ENCODE measurements at places on chromosomes 1 and 21.

GRCh38 chr21:41318218-41318617 is 1.6 kb downstream of the FAM3B start:
- DNase-seq: no peak

- no peak for DNase-seq
Measured at GRCh38 chr1:86798608-86799291, 94.4 kb downstream of the SH3GLB1 start.

- no peak for DNase-seq
Measured at GRCh38 chr21:29149808-29150425, 19.5 kb downstream of the MAP3K7CL start.

DNA sequence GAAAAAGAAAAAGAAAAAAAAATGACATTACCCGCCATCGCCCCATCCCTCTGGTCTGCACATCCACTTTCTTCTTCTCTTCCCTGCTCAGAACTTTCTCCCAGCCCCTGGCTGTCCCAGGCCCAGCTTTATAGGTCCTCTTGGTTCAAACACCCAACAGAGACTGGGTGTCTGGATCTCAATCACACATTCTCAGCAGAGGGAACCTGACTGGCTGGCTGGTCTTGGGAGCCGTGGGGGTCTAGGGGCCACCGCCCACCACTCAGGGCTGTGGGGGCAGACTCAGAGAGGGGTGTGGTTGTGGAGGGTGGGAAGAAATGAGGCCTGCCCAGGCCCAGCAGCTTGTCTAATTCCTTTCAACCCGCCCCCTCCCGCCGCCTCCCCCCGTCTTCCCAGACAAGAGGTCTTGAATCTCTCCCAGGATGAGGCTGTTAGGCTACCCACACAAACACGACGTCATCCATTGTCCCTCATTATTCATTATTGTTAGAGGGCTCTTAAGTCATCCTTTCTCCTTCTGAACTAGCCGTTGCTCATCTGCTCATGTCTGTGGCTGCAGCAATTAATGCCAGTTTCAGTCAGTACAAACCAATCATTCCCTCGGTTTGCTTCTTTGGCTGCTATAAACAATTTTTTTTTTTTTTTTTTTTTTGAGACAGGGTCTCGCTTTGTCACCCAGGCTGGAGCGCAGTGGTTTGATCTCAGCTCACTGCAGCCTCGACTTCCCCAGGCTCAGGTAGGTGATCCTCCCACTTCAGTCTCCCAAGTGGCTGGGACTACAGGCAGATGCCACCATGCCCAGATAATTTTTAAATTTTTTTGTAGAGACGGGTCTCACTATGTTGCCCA is 40.6 kb upstream of the CLIC4 start:
- no peak for DNase-seq

DNA sequence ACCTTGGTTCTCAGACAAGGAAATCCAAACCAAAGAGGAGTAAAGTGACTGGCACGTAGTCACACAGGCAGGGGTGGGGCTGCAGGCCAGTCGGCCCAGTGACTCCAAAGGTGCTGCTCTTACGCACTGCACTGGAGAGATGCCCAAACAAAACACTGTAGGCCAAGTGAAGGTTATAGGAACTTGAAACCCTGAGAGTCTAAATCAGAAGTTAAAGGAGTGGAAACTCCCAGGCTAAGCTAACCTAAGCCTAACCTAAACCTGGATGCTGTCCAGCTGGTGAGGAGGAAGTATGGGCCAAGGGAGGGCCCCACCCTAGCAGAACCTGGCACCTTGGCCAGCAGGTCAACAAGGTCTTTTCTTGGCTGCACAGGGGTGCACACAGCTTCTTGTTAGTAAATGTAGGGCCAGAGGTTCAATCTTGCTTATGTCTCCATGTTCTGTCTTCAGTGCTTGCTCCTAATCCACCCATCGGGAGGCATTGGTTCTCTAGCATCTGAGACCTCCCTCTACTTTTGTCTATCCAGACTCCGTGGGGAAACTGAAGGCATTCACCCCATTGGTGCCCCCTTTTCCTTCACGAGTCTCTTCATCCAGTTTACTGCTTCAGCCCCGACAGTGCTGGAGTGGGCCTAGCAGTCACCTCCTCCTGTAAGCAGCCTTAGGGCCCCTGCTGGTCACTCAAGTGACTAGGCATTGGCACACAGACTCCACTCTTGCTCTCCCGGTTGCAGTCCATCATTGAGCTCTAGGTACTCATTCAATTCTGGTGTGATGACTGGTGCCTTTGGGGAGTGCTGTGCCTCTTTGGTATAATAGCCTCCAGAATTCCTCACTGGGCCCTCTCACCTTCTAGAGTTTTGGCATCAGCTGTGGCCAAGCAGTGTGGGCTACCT is 12.9 kb upstream of the TMEM125 start:
- DNase-seq: no peak

DNA sequence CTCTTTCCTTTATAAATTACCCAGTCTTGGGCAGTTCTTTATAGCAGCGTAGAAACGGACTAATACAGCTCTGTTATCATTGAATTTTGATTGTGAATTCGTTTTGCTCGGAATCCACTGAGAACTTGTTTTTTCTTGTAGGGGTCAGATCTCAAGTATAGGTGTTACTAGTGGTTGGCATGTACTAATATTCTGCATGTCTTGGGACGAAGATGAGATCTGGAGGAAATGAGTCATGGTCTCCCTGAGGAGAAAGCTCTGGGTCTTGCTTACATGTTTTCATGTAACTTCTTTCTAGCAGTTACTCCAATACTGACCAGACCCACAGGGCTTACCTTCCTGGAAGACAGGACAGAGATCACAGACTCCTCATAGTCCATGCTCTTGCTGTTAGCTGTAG is 30.3 kb downstream of the ZSCAN20 start:
- DNase-seq: no peak

- no peak for DNase-seq
Measured at GRCh38 chr1:214337015-214337414, 56.1 kb downstream of the SMYD2 start.

- DNase-seq: no peak
Measured at GRCh38 chr1:177442584-177442983, 271.8 kb downstream of the BRINP2 start.

- no peak for DNase-seq
Measured at GRCh38 chr1:241734533-241734932, 82.5 kb downstream of the WDR64 start.

- no peak for DNase-seq
Measured at GRCh38 chr1:184027826-184028695, 9.5 kb downstream of the COLGALT2 start.

GRCh38 chr21:31198575-31198974 is 145.5 kb downstream of the TIAM1 start:
- DNase-seq: no peak

Data from forelimb muscle (tissue), 1 donor.